ENCODE measurements at places on chromosomes 5 and 9.

- peak; percentile 53 for DNase-seq
These were observed 60.7 kb downstream of the HRH2 start for GRCh38 chr5:175718401-175719108.

GRCh38 chr5:74390306-74390637, 250.3 kb downstream of the ENC1 start:
- DNase-seq, result no peak

GRCh38 chr5:123000731-123001130, 35.8 kb downstream of the PPIC start:
- DNase-seq, result no peak

DNA sequence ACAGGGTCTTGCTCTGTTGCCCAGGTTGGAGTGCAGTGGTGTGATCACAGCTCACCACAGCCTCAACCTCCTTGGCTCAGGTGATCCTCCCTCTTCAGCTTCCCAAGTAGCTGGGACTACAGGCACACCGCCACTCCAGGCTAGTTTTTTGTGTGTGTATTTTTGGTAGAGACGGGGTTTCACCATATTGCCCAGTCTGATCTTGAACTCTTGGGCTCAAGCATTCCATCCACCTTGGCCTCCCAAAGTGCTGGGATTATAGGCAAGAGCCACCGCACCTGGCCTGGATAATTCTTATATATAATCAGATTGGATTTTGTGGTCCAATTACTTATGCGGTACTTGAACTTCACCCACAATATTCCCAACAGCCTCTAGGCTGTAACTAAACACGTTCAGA, 19.8 kb downstream of the CCDC69 start:
- no peak for DNase-seq

DNA sequence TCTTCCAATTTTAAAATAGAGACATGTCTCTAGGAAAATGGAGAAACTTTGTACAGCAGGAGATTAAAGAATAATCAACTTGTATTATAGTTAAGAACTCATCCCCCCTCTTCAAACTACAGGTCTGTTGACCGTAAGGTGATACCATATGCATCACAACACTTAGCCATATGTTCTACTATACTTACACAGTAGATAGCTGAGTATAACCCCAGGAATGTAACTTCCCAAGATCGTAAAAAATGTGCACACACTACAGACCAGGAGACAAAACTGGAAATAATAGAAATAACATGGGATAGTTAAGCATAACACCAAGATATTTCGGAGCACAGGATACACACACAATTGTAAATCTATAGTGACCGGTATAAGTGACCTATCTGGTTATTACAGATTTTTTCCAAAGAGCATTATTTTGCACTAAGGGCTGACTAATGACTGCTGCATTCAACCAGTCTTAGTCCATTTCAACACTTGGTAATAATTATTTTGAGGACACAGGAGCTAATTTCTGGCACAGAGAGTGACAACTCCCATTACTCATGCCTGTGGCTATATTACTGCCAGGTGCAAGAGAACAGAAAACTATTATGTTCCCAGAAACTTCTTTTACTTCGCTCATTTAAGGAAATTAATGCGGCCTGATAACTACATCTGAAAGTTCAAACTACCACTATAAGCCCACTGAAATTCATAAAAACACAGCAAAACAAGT, 15.4 kb upstream of the ZNF622 start:
- DNase-seq, result no peak

DNA sequence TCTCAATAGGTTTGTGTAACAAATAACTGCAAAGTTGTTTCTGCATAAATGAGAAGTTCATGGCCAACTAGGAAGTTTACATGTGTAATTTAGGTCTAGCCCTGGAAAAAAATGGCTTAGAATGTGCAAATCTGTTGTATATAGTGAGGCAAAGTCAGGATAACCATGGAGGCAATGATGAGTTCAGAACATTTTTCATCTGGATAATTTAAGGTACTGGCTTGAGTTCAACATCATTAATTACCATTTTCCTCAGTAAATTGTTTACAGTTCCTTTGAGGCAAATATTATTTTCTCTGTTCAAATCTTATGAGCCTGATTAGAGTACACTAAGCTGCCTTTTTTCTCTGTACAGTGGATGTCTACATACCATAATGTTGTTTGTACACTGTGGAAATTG, 1259.0 kb upstream of the NUDT12 start:
- DNase-seq, result no peak

GRCh38 chr9:107710953-107711352, 221.4 kb upstream of the KLF4 start:
- no peak for DNase-seq

GRCh38 chr5:113692891-113693457, 179.5 kb downstream of the YTHDC2 start:
- DNase-seq, result no peak

GRCh38 chr5:1929108-1929991, 46.6 kb upstream of the IRX4 start:
- no peak for DNase-seq

GRCh38 chr9:120424248-120424647, 155.7 kb downstream of the CDK5RAP2 start:
- DNase-seq, result no peak

- DNase-seq, result no peak
These were observed 47.1 kb downstream of the ZNF622 start for GRCh38 chr5:16418471-16418922.

- DNase-seq, result no peak
These were observed 44.4 kb upstream of the RASGRF2 start for GRCh38 chr5:80915716-80916115.

DNA sequence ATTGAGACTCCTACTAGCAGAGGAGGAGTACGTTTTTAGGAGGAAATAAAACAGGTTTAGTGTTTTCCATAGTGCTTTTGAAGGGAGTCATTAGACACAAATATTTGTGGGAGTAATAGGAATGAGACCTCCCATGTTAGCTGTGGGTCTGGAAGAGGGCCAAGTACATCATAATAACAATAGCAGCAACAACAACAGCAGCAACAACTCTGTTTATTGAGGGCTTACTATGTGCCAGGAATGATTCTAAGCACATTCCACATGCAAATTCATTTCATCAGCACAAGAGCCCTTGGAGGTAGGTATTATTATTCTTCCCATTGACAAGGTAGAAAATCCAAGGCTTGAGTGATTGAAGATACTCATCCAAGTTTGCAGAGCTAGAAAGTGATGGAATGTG, 384.2 kb upstream of the RPS23 start:
- DNase-seq, result no peak

- DNase-seq, result no peak
These were observed 19.2 kb upstream of the FGFR4 start for GRCh38 chr5:177067503-177067902.

GRCh38 chr9:14179449-14179848, 134.5 kb downstream of the NFIB start:
- no peak for DNase-seq

DNA sequence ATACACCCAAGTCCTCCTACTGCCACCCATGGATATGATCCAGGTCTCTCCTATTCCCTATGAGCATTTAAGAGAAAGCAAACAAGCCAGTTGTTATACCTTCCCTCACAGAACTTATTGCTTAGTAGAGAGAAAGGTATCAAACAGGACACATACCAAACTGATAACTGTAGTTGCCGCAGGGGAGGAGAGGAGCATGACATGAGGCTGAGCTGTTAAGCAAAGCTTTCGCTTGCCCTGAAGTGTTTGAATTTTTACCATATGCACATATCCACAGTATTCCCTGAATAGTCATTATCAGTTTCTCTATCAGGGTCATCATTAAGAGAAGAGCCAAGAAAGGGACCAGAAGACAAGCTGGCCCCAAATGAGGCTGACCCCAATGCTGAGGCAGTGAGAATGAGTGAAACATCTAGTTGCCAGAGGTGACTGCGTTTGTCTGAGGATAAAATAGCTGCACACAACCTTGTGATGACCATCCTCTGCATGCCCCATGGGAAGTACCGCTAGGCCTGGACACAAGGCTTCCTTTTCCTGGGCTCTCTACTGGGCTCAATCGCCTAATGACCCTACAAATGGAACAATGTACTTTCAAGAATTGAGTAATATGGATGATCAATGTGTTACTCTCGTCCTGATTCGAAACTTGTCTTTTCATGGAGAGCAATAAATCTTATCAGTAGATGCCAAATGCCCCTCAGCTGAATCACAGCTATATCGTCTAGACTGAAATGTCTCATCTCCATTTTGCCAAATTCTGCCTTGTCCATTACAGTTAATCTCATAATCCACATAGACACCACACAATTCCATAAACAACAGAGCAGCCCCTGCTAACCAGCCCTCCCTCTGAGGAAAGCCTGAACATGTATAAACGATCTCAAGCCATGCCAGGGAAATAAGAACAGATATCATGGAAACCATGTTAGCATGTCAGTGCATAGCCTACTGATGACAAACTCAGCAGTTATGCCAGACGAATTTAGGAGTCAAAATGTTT, 4.3 kb upstream of the IFNK start:
- no peak for DNase-seq

DNA sequence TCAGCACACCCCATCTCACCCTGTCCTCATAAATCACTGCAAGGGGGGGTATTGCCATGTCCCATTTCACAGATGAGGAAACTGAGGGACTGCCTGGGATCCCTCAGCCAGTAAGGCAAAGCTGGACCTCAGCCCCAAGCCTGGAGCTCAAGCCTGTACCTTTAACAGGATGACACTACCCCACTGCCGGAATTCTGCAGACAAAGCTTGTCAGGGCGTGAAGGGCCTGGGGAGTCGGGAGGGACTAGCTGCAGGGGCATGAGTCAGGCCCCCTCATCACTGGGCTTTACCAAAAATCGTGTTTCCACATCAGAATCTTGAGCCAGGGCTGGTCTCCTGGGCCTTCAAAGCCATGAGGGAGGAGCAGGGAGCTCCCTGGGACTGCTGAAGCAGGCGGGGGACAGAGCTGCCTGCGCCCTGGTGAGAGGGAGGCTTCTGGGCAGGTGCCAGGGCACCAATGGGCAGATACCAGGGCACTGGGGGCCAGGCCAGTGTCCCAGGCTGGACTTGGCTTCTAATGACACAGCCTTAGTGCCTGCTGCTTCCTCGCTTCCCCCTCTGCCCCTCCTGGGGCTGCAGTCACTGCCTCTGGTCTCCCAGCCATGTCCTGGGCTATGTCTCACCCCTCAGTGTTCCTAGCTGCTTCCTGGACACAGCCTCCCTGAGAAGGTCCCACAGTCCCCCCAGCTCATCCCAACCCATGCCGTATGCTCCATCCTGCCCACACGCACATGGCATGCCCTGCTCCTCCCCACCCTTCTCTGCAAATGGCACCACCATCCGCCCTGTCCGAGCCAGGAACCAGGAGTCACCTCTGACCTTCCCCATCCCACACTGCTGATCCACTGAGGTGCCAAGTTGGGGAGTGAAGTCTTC, 80.7 kb downstream of the LMX1B start:
- DNase-seq, result no peak

GRCh38 chr9:118578467-118578866, 790.8 kb downstream of the BRINP1 start:
- no peak for DNase-seq

- no peak for DNase-seq
These were observed 293.6 kb downstream of the ACTL7B start for GRCh38 chr9:108562176-108562575.
